ENCODE measurements at places on chromosomes 3 and 15.

DNA sequence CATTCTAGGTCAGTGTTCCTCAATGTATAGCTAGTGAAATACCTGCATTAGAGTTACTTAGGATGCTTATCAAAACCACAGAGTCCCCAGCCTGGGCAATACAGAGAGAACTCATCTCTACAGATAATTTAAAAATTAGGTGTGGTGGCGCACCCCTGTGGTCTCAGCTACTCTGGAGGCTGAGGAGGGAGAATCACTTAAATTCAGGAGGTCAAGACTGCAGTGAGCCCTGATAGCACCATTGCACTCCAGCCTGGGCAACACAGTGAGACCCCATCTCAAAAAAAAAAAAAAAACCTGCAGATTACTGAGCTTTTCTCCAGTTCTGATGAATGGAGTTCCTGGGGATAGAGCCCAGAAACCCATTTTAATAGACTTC, 10.1 kb upstream of the MINDY2 start:
- DNase-seq, result no peak

DNA sequence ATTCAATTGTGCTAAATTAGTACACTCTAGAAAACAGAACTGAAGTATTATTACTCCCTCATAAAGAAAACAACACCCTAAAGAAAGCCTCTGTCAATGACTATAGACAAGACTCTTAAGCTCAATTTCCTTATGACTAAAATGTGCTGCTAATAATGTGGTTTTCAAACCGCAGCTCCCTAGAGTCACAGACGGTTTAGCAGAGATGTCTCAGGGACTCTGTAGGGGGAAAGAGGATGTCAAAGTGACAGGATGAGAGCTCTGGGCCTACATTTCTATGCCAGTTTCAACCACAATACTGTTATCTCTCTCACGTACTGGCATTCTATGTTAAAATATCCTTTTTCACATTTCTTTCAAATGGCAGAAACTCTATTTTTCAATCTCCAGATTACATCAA, 37.6 kb upstream of the WDR49 start:
- peak; percentile 61 for DNase-seq

DNA sequence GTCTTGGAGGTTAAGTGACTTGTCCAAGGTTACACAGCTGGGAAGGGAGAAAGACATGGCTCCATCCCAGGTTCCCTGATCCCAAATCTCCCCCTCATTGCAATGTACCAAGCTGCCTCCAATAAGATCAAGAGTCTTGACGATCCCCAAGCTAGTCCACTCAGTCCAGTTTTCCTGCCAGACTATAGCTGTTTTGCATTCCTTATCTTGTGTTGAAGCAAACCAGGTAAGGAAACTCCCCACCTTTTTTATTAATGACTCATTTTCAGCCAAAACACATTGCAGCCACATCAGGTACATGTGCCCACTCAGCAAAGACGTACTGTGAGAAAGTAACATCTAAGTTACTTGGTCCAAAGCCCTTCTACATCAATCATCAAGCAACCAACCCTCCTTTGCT, 41.9 kb downstream of the LIPC start:
- no peak for DNase-seq

GRCh38 chr3:114034211-114034610, 22.1 kb downstream of the CCDC191 start:
- no peak for DNase-seq

- no peak for DNase-seq
These were observed 104.5 kb downstream of the NLGN1 start for GRCh38 chr3:173501931-173502489.

DNA sequence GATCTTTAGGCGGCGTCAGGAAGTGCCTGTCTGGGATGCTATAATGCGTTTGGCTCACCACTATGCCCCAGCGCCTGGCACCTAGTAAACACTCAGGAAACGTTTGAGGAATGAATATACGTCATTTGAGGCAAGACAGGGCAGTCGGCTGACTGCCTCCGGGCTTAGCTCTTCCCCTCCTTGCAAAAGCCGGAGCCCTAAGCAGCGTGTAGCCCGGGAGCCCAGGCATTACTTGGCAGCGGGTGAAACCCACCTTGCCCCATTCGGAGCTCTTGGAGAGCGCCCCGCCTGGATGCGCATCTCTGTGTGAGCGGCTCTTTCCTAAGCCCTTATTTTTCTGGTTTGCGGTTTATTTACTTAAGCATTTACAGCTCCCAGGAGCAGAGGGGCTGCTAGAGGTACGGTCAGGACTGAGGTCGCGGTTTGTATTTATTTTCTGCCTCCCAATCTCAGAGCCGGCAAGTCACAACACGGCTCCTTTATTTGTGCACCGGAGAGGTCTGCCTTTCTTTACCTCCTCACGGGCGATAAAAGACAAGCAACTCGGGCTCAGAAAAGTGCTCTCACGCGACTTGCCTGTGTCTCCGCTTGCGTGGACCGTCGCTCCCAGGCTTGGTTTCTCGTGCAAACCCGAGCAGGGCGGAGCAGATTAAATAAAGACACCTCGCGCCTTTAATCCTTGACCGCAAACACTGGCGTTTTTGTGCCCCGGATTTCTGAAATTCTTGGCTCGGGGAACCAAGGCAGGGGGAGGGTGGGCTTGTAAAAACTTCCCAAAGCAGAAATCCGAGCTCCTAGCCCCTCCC, 737 bp upstream of the ITPR1 start:
- DNase-seq, result peak; percentile 30

DNA sequence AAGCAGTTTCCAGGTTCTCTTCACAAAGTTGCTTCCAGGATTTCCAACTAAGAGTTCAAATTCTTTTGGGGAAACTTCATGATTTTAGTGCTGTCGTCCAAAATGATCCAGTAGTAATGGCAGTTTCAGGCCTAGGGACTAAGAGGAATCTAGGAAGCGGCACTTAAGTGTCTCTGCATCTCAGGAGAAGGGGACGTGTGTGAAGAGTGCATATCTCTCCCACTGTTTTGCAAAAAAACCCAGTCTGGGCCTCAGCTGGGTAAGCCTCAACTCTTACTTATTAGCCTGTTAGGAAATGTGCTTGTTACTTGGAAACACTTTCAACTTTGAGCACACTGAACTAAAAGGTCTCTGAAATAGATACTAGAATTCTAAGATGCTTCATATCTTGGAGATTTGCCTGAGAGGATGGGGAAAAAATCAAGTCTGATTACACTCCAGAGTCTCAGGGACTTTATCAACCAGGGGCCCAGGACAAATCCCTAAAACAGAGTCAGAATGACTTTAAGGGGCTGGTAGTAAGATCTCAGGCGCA, 81.8 kb downstream of the WDR76 start:
- DNase-seq, result no peak

DNA sequence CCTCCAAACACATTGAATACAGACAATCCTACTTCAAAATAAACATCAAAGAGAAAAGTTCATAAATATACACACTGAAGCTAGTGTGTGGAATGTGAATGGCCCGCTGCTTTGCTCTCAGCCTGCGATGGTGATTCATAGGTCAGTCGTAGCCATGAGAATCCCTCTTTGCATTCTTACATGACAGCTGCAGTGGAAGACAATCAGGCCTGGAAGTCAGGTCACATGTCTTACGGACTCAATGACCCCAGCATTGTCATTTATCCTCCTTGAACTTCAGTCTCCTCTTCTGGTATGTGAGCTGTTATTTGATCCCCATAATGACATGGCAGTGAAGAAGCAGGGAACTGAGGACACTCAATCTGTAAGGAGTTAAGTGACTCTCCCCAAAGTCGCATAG, 217.8 kb upstream of the EOMES start:
- DNase-seq, result no peak

DNA sequence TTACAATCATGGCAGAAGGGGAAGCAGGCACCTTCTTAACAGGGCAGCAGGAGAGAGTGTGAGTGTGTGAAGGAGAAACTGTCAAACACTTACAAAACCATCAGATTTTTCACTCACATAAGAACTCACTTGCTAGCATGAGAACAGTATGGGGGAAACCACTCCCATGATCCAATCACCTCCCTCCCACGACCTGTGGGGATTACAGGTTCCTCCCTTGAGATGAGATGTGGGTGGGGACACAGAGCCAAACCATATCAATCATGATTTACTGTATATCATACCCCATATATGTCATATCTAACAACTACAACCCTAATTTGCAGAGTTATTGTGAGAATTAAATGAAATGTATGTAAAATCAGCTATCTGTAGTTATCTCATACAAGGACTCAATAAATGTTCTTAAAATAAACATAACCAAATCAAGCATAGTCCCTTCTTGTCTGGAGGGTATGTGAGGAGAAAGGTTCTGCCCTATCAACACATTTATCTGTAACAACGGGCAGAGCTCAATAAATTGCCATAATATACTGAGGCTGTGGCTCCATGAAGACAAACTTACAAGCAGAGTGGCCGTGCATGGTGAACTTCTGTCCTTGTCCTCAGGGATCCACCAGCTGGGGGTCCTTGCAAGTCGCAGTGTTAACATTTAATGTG, 504.7 kb downstream of the SOX2 start:
- DNase-seq, result no peak

GRCh38 chr15:39782441-39783138, at the start of gene FSIP1:
Gene FSIP1, minus strand, starts transcription at chr15:39782841. Its CDS starts 6,317 bp downstream, at chr15:39776524.
- peak; percentile 93 for DNase-seq

GRCh38 chr3:36698314-36698713, 66.0 kb downstream of the DCLK3 start:
- DNase-seq, result no peak

GRCh38 chr3:109363634-109364033, 26.3 kb upstream of the DPPA4 start:
- no peak for DNase-seq

GRCh38 chr3:68819361-68819760, 113.0 kb downstream of the TAFA4 start:
- DNase-seq, result no peak

DNA sequence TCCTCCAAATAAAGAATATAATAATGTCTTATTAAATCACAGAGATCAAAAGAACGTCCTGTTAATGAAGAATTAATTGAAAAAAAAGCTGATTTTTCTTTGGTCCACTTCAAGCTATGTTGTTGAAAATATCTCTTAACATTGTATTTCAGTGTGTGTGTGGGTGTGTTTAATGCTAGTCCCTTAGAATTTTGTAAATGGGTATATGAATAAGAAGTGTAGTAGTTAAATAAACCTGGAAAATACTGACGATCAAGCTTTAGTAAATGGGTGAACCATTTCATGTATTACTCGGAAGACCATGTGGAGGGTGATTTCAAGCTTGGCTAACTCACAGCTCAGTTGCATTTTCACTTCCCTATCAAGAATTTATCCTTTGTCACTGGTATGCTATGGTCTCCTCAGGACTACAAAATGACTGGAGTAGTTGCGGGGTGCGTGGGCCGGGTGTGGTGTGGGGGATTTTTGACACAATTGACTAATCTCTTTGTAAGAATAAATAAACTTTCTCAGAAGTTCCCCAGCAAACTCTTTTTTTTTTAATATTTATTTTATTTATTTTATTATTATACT, 586.4 kb downstream of the GRM7 start:
- no peak for DNase-seq

GRCh38 chr3:127096256-127097071, 96.5 kb upstream of the PRR23E start:
- no peak for DNase-seq

DNA sequence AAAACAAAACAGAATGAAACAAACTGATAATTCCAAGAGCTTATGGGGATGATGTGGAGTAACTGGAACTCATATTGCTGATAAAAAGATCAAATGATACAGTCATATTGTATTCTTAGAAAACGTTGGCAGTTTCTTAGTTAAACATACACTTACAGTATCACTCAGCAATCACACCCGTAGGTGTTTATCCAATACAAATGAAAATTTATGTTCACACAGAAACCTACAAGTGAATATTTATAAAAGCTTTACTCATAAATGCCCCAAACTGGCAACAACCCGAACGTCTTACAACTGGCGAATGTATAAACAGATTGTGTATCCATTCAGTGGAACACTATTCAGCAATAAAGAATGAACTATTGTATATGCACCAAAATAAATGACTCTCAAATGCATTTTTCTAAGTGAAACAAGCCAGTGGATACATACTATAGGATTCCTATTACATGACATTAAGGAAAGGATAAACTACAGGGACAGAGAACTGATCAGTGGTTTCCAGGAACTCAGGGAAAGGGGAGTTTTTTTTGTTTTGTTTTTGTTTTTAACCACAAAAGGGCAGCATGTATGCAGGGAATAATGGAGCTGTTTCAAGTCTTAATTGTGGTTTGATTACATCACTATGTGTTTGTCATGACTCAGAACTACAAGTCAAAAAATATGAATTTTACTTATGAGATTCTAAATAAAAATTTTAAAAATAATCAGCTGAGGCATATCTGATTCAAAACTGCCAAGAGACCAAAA, 71.8 kb upstream of the NDUFB4 start:
- no peak for DNase-seq

GRCh38 chr15:65370885-65371284, 6.9 kb downstream of the IGDCC3 start:
- DNase-seq, result no peak

Measured in hematopoietic multipotent progenitor cell (in vitro differentiated cells).